ENCODE measurements at places on chromosomes 3 and 15.

- no peak for DNase-seq
Observed at GRCh38 chr15:60869851-60870250, 359.3 kb downstream of the RORA start.

DNA sequence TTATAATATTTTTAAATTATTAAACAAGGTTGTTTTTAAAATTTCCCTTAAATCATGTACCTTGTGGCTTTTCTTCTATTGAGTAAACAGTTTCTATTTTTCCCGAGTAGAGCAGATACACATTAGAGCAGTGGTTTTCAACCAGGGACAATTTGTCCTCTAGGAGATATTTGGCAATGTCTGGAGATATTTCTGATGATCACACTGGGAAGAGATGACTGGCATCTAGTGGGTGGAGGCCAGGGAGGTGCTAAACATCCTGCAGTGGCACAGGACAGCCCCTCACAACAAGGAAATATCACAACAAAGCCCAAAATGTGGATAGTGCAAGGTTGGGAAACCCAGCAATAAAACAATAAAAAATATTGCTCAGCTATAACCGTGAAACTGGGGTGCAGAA is 113.0 kb upstream of the PTPRG start:
- DNase-seq: no peak

- no peak for DNase-seq
Observed at GRCh38 chr3:190718097-190718496, 144.4 kb downstream of the GMNC start.

DNA sequence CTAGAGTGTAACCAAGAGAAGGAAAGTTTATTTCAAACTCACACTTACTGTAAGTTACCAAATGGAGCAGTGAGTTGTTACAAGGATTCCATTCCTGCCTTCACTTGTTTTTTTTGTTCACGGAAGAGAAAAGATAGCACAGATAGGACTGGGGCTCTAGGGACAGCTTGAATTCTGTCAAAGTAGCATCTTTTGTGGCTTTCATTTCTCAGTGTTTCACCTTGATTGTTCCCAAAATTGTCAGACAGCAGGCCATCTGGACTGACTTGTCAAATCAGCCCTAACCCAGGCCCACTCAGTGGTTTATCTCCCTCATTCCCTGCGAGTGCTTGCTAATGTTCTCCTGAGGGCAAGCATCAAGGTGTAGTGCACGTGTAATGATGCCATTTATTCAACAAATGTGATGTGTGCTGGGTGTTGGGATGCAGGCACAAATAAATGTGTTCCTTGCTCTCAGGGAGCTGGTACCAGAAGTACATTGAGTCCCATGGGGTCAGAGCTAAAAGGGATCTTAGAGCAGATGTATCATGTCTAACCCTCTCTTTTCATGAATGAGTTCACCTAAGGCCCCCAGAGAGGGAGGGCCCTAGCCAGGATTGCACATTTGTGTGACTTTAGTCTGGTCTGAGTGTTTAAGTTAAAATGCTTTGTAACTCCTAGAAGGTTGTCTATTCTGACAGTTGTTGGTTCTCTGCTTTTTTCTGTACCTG is 49.1 kb downstream of the PDHB start:
- DNase-seq: no peak

GRCh38 chr3:32403663-32404062 is 12.0 kb downstream of the CMTM7 start:
- no peak for DNase-seq

DNA sequence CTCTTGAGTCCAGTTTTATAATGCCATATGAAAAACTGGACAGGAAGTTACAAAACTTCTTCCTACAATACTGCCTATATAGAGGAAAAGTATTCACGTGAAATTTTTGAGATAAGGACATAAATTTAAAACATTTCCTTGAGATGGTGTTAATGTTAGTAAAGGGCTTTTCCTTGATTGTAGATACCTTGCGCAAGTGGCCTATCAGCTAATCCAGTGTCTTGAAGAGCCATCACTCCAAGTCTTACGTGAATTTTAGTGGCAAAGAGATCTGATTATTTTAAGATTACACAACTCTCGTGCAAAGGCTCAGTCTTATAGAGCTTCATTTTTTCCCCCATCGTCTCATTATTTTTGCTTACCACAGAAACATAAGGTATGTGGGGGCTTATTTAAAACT is 18.4 kb downstream of the C3orf38 start:
- no peak for DNase-seq

GRCh38 chr3:9715764-9716437 is 12.3 kb downstream of the CPNE9 start:
- no peak for DNase-seq

- no peak for DNase-seq
Observed at GRCh38 chr3:142808103-142808917, 80.6 kb downstream of the PCOLCE2 start.

- peak; percentile 27 for DNase-seq
Observed at GRCh38 chr3:141738891-141739363, 829 bp downstream of the RNF7 start.

DNA sequence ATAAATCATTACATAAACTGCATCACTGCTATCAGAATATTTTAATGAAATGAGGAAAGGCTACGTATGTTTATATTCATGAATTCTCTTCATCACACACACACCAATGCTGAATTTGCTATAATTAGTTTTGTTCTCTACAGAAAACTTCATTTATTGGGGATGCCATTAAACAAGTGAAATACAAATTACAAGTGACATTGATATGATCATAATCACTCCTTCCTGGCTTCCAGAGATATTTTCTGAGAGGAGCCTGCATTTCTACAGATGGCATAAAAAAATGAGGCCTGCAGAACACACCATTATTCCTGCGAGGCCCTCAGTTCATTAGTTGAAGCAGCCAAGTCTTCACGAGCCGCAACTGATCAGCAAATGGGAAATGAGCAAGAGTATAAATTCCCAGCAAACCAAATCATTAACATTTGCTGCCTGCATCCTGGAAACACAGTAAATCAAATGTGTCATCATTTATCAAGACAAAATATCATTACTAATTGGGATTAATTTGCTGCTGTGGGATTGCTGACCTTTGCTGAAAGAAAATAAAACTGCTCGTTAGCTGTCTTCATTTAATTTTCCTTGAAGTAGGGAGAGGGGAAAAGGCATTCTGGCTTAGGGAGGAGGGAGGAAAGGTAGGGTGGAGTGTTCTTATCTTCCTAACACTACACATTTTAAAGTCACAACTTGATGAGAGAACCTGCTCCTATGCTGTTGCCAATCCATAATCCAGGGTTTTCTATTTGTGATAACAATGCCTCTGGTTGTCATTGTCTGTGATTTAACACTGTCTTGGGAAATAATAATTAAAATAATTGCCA is 921.9 kb downstream of the SQOR start:
- no peak for DNase-seq

- DNase-seq: no peak
Observed at GRCh38 chr3:12224181-12225147, 64.4 kb upstream of the PPARG start.

DNA sequence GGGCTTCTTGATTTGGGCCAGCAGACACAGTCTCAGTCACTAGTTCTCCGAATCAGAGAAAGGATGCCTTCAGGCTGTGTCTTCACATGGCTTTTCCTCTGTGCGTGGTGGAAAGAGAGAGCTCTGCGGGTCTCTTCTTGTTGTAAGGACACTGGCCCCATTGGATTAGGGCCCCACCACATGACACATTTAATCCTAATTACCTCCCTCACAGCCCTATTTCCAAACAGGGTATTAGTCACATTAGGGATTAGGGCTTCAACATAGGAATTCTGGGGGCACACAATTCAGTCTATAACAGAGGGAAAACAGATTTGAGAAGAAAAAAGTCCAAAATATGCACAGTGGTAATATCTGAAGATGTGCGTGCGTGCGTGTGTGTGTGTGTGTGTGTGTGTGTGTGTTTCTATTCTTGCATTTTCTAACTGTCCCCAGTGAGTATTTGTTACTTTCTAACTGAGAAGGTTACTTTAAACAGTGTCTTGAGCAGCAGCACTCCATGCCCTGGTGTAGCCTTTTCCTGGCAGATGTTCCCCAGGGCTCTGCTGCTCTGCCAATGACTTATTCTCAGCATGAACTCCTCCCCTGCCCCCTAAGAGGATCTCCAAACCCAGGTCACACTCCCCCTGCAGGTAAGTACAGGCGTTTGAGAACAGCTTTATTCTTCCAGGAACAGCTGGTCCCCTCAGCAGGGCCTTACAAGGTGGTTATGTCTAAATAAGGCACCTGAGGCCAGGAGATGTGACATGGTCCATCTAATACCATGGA is 72.9 kb downstream of the RPL39L start:
- peak; percentile 37 for DNase-seq

- peak; percentile 42 for DNase-seq
Observed at GRCh38 chr15:84761607-84762131, 13.3 kb downstream of the ZNF592 start.

DNA sequence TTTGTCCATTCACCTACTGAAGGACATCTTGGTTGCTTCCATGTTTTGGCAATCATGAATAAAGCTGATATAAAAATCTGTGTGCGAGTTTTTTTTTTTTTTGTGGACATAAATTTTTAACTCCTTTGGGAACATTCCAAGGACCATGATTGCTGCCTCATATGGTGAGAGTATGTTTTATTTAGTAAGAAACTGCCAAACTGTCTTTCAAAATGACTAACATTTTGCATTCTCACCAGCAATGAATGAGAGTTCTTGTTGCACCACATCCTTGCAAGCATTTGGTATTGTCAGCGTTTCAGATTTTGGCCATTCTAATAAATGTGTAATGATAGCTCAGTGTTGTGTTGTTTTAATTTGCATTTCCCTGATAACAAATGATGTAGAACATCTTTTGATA is 12.7 kb downstream of the TMEM108 start:
- DNase-seq: no peak

- DNase-seq: no peak
Observed at GRCh38 chr3:129651435-129652202, 45.1 kb upstream of the PLXND1 start.

DNA sequence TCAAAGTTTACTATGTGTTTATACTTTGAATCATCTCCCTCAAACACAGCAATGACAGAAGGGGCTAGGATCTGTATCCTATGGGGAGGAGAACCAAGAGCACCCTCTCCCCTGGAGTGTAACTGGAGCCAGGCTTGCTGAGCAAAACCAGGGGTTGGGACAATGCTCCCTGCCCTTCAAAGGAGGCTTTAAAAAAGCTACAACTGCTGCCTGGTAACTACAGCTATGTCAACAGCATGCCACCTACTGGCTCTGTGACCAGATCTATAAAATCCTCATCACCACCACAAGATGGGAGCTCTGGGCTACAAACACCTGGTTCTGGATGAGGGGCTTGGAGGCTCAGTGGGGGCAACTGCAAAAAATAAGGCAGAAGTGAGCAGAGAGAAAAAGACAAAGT is 61.9 kb downstream of the ANO10 start:
- no peak for DNase-seq

DNA sequence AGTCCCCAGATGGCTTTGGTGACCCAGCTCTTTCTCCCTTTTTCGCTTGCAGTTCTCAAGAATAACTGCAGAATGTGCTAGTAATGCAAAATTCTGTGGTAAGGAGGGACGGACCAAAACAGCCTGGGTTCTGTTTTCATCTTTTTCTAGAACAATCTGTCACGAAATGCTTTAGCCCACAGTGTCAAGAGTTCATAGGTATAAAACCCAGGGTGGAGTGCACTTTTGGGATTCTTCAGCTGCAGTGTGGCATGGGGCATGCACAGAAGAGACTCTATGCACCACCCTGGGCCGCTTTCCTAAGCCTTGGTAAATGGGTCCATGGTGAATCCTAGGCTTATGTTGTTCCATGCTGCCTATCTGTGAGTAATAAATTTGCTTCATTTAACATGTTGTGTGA is 1072.7 kb upstream of the GBE1 start:
- no peak for DNase-seq

DNA sequence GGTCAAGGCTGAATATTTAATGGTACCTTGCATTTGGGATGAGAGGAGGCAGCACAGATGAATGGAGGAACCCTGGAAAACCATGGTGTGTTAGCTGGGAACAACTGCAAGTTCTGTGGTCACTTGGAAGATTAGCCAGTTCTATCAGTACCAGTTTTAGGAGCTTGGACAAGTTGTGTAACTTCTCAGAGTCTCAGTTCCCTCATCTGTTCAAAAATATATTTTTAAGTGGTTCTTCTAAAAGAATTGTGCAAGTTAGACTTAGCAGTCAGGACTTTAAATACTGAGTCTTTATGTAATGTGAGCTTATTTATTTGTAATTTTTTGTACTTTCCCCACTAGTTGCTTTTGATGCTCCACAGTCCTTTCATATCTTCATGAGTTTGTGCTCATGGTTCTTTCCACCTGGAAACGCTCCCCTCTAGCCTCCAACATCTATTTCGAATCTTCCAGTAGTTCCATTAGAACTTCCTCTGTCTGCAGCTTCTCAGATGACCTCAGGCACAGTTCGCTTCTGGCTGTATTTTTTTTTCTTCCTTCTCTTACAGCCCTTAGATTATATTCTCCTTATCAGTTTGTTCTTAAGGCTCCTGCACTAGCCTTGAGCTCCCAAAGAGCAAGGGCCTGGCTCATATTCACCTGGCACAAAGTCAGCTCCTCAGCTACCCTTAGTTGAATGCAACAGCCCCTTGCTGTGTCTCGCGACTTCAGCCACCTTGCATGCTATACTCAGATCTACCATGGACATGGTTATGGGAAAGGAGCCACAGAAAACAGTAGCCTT is 27.1 kb downstream of the ITPR1 start:
- DNase-seq: no peak

- no peak for DNase-seq
Observed at GRCh38 chr15:81054236-81054635, 53.5 kb downstream of the TLNRD1 start.

All from GM20000 (cell line).